NCI-H1417 treated with DMSO at 0.1 percent for 48 hours (cell line): ENCODE measurements at places on chromosomes 16 and 17.

GRCh38 chr17:45221081-45222013, at the start of gene FMNL1:
TSS of gene FMNL1 (plus strand) at chr17:45221885. CDS start at chr17:45222125, 240 bp downstream.
- DNase-seq, result no peak

DNA sequence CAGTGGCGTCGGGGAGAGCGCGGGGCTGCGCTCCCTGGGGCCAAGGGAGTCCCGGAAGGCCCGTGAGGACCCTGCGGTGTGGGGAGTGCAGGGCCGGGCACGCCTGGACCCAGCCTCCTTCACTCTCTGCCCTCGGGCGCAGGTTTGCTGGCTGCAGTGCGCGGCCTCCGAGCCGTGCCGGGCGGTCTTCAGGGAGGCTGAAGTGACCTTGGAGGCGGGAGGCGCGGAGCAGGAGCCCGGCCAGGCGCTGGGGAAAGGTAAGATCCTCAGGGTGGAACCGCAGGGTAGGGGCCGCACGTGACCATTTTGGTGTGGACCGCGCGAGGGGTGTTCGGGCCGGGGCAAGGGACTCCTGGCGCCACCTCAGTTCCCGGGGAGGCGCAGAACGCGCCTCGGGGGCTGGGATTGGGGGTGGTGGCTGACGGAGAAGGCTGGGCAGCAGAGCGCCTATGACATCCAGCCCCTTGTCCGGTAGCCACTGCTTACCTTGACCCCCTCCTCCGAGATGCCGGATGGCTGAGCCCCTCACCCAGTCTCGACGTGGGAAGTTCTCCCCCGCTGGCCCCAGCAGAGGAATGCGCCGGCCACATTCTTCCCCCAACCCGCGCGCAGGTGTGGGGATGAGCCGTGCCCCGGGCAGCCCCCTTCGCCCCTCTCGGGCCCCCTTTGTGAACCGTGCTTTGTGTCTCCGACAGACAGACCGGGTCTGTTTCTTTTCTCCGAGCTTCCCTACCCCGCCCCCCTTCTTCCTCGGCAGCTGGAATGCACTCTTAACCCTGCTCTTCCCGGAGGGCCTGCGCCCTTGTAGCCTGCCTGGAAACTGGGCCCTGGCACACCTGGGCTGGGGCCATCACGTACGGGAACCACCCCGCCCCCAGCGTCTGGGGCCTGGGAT, 631 bp downstream of the CDH3 start:
- DNase-seq, result no peak

DNA sequence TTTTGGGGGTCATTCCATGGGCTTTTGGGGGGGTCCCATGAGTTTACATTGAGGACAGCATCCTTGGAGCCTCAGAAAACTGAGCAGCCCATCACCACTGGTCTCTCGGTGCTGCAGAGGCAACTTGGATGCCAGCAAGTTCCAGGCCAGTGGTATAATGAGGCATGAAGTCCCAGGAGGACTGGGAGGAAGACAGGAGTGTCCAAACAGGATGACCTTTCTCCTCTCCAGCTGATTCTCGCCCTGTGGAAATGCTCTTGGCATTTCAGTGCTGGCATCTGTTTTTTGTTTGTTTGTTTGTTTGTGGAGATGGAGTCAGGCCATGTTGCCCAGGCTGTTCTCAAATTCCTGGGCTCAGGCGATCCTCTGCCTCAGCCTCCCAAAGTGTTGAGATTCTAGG, 347.6 kb downstream of the SNX29 start:
- DNase-seq, result no peak

DNA sequence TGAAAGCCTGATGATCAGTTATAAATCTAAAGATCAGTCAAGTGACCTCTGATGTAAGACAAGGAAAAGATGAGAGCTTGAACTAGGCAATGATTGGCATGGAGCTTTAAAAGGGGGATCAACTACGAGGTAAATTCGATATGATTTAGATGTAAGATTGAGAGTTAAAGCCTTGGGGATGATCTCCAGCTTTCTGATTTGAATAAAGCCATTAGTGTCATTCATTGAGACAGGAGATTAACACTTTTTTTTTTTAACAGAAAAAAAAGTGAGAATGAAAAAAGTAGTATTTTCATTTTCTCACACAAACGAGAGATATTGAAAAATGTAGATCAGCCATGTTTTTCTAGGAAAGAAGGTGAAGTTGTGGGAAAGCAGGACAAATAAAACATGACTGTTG, 225.4 kb downstream of the CNTNAP4 start:
- no peak for DNase-seq

DNA sequence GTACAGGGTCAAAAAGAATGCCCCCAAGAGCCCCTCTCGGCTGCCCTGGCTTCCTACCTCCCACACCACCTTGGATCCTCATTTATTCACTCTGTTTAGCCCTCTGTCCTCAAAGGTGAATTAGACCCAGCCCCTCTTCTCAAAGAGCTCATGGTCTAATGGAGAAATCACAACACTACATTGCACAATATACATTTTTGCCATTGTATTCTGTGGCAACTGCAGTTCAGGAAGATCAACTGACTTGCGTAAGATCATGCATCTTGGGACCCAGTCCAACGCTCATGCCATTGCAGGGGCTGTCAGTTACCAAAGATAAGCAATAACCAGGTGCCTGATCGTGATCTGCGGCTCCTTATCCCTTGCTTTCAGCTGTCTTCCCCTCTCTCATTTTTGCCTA, 1.4 kb downstream of the KRT38 start:
- no peak for DNase-seq

DNA sequence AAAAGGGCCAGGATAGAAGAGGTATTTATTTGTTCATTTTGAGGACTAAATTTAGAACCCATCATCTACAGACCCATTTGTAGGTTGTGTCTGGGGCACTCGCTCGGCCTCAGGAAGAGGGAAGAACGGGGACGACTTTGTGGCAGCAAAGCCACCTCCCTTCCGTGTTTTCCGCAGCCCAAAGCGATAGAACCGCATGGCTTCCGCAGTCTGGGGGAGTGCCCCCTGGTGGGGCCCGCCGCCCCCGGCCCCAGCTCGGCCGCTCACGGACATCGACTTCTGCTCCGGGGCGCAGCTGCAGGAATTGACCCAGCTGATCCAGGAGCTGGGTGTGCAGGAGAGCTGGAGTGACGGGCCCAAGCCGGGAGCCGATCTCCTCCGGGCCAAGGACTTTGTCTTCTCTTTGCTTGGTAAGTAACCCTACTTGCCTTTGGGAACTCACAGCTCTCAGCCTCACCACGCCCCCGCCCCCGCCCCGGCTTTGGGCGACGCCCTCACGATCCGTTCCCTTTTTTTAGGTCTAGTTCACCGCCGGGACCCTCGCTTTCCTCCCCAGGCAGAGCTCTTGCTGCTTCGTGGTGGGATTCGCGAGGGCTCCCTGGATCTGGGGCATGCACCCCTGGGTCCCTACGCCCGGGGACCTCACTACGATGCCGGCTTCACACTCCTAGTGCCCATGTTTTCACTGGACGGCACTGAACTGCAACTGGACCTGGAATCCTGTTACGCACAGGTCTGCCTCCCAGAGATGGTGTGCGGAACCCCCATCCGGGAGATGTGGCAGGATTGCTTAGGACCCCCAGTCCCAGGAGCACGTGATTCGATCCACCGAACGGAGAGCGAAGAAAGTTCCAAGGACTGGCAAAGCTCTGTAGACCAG, 681 bp downstream of the TMEM102 start:
- DNase-seq, result no peak

- DNase-seq, result no peak
Measured at GRCh38 chr17:34382621-34383124, 19.6 kb upstream of the CCL1 start.

- DNase-seq, result no peak
Measured at GRCh38 chr16:67406111-67406971, 9.9 kb downstream of the ZDHHC1 start.

- DNase-seq, result no peak
Measured at GRCh38 chr16:66516808-66517585, 32.9 kb downstream of the TK2 start.

DNA sequence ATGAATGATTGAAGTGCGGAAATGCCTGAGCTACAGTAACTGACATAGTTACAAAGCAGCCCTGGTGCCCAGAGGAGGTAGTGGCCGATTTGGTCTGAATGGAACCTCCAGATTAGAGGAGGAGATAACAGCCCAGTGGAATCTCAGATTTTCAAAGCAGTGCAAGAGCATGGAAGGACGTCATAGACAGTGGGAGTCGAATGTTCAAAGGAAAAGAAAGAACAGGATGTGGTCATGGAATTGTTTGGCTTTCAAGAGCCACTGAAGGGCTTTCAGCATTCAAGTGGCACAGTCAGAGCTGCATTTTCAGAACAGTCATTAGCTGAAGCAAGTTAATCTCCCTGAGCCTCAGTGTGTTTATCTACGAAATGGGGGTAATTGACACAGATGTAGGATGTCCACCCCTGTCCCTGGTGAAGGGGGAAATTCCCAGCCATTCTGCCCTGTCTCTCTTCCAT, 104.6 kb upstream of the CACNG3 start:
- DNase-seq, result no peak

GRCh38 chr17:75834279-75834920, 9.8 kb downstream of the UNC13D start:
- no peak for DNase-seq

DNA sequence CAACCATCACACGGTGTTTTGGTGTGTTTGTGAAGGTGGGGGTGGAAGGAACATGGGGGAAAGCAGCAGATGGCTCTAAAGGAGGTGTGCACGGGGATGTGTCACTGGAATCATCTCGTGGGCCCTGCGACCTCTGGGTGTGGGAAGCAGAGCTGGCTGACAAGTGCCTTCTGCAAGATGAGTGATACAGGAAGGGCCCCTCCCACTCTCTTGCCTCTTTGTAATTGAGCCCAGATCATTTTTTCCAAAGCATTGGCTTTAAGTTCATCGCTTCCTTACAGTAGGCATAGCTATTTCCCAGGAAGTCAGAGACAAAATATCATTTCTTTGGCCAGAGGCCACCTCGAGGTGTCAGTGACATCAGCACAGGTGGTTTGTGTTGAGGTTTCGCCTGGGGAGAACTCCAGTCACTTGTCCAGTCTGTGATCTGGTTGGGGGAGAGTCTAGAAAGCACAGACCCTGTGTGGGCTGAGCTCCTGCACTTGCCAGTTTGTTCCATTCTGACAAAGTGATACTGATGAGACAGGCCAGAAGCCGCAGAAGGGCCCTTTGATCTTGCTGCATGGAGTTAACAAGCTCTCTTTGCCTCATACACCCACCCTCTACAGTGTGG, 20.6 kb upstream of the SNTB2 start:
- no peak for DNase-seq

DNA sequence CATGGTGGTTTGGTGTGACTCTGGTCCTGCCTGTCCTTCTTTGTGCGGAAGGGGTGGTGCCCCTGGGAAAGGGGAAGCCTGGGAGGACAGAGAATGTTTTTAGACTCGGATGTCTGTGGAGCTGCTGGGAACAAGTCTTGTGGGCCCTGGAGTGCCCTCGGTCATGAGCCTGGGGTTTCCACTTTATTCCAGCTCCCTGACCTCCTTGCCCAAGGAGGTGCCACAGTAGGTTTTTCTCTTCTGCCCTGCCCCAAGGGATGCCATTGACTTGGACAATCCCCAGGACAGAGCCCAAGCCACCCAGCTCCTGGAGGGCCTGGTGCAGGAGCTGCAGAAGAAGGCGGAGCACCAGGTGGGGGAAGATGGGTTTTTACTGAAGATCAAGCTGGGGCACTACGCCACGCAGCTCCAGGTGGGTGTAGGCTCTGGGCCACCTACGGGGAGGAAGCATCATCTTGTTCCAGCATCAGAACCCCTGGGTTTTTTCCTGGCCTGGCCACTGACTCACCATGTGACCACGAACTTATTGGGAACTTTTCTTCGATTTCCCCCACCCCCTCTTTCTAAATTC, 1.4 kb downstream of the STAT5A start:
- no peak for DNase-seq

DNA sequence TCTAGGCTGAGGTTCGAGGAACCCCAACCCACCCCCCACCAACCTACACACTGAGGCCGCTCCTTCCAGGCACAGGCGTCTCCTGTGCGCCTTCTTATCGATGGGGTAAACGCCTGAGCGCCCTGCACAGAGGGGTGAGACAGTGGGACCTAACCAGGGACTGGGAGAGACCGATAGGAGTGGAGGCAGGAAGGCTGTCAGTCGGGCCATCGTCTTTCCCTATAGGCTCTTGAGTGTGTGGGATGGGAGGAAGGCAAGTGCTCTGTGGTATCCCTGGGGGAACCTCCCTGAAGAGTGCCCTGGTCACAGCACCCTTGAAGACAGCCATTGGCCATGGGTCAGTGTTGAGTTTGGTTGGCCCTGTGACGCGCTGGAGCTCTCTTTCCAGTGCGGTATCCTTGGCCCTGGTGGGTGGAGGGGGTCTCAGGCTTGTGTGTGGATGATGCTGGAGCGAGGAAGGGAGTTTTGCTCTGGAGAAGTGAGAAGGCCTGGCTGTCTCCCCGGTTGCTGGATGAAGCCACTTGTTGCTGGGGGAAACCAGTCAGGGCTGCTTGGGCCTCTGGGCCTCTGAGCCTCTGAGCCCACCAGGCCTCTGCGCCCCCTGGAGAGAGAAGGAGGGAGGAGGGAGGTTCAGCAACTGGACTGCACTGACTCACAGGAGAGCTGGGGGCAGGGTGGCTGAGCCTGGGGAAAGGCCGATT, 1.7 kb downstream of the GPRC5C start:
- DNase-seq, result no peak

DNA sequence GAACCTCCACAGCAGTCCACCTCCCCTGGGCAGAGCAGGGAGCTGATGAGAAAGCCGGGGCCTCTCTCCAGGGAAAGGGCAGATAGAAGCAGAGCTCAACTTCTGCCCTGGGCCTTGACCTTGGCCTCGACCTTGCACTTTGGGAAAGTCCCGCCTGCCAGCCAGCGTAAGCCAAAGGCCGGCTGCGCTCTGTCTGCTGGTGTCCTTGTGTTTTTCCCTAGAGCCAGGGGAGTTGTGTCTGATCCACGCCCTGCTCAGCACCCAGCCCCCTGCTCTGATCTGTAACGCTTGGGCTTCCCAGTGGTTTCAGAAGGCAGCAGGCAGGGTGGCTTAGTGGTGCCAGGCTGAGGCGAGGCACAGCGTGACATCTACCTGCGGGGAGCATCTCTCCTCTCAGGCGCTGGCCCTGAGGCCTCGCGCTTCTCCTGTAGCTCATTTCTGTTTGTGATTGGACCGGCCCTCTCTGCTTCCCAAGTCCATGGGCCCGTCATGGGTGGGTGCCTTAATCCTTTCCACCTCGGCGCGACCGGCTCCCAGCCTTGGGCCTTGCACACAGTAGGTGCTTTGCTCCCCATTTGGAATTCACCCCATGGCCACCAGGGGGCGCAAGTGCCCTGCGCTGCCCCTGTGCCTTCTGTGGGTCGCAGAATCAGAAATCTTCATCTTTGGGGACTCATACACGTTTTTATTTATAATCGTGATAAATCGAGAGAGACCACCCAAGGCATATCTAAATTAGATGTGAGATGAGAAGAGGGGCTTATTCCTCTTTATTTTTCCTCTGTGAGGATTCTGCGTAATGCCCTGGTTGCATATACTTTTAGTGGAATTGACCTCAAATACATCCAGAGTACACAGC, 24.2 kb downstream of the SGSH start:
- no peak for DNase-seq

GRCh38 chr17:37737971-37738370, 6.9 kb downstream of the HNF1B start:
- DNase-seq, result no peak

- no peak for DNase-seq
Measured at GRCh38 chr16:64077242-64077641, 1044.6 kb downstream of the CDH11 start.
